ENCODE measurements at places on chromosomes 11 and 22.

GRCh38 chr11:103714246-103714645 is 322.2 kb upstream of the DDI1 start:
- DNase-seq, result no peak

DNA sequence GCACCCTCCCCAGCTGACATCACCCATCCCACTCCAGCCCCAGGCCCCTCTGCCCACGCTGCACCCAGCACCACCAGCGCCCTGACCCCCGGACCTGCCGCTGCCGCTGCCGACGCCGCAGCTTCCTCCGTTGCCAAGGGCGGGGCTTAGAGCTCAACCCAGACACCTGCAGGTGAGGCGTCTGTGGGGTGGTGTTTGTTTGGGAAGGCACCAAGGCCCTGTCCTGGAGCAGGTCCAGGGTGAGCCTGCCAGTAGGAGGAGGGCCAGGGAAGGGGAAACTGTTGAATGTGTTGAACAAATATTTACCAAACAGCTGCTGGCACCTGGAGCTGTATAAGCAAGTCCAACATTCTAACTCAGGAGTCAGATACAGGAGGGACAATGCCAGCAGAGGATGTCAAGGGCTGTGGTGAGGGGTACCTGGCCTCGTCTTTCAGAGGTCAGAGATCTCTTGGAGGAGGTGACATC is 3.1 kb downstream of the VEGFB start:
- no peak for DNase-seq

DNA sequence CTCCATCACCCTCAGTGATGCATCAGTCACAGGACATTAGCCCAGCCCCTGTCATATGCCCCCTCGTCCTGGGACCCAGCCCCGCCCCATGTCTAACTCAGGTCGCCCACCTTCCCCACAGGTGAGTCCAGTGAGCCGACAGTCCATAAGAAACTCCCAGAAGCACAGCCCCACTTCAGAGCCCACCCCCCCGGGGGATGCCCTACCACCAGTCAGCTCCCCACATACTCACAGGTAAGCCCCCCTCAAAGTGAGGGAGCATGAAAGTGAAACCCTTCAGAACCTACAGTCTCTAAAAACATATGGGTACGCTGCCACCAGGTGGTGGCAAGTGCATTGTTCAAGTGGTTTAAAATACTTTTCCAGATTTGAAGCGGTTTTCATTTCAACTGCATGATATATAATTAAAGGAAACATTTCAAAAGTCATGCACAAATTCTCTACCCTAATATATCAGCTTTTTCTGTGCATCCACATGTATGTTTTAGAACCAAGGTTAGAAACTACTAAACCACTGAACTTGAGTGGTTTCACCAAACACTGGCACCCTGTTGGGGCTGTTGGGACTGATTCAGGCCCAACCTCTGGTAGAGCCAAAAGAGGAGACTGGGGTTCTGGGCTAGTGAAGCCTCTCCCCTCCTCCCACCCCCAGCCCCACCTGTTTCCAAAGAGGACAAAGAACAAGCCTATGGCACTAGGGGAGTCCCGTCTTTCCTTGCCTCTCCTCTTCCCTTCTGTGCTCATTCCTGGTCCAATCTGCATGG is 17.3 kb downstream of the EPS8L2 start:
- no peak for DNase-seq

DNA sequence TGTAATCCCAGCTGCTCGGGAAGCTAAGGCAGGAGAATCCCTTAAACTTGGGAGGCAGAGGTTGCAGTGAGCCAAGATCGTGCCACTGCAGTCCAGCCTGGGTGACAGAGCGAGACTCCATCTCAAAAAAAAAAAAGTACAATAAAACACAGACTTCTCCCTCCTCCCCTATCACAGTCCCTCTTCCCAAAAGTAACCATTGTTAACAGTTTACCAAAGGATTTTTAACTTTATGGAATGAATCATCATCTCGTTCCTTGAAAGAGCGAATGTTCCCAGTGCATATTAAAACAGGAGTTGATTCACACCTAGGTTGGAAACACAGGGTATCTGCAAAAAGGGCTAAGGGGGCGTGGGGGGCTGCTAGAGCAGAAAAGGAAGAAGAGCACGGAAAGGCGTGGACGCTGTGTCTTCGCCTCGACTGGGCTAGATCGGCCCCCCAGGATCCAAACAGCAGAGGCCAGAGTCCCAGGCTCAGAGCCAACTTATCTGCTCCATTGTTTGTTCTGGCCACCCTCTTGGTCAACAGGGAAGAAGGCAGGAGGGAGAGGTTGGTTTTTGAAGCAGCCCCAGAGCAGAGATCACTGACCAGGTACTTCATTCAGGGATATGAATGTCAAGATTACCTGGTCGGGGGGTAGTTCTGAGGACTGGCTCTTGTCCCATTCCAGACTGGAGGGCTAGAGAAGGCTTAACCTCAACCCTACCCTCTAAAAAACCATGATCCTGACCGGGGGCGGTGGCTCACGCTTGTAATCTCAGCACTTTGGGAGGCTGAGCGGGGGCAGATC is 2.1 kb upstream of the AHNAK start:
- no peak for DNase-seq

GRCh38 chr22:21094911-21095772 is 49.4 kb downstream of the LRRC74B start:
- no peak for DNase-seq
